ENCODE measurements at places on chromosomes 7 and 10.

GRCh38 chr7:133135451-133135850 is 53.6 kb upstream of the CHCHD3 start:
- no peak for DNase-seq

GRCh38 chr10:124865676-124866075 is 64.1 kb downstream of the ABRAXAS2 start:
- DNase-seq = no peak

- no peak for DNase-seq
Observed at GRCh38 chr7:83794829-83795228, 145.9 kb upstream of the SEMA3E start.

DNA sequence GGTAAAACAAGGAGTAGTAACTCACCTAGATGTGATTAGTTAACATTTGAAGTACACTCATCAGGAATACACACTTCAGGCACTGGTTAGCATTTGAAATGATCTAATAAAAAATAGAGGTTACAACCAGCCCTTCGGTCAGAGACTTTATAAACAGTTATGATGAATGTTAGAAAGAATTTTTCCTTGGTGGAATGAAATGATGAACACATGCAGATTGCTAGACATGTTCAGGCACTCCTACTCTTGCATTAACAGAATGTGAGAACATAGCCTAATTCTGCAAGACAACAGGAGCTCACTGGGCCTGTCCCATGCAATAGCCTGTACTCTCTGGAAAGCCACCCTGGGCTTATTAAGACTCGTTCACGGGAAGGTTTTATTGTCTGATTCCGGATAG is 47.3 kb upstream of the TECTB start:
- DNase-seq = no peak

- no peak for DNase-seq
Observed at GRCh38 chr7:66321283-66321682, 116.1 kb downstream of the TPST1 start.

DNA sequence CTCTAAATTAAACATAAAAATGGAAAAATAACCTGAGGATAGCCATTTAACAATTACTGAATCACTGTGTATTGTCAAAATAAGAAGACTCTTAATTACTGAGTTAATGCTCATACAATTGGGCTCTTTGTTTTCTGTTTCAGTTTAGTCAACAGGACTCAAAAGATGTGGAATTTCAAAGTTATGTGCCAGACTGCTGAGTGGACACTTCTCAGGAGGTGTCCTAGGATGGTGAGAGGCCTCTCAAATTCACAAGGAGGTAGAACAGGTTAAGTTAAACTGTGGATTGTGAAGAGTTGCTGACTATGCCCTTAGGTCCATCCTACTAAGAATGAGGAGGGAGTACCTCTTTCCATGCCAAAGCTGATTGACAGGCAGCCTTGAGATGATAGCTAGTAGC is 157.7 kb upstream of the CHRM2 start:
- no peak for DNase-seq

- no peak for DNase-seq
Observed at GRCh38 chr10:94428766-94429707, 26.7 kb downstream of the TBC1D12 start.

DNA sequence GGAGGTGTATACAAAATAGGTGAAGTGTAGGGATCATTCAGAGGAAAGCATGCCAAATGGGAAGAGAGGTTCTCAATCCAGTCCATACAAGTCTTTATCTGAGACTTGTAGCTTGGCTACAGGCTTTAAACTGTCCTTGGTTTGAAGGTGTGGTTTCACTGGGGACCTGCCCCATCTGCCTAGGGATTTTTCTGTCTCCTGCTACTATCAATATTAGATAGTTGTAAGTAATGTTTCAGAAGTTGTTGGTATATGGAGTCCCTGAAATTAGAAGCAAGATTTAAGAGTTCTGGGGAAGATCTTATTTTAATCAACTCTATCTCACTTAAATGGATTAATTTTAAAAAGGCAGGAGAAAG is 100.9 kb downstream of the ANKRD7 start:
- DNase-seq = no peak

DNA sequence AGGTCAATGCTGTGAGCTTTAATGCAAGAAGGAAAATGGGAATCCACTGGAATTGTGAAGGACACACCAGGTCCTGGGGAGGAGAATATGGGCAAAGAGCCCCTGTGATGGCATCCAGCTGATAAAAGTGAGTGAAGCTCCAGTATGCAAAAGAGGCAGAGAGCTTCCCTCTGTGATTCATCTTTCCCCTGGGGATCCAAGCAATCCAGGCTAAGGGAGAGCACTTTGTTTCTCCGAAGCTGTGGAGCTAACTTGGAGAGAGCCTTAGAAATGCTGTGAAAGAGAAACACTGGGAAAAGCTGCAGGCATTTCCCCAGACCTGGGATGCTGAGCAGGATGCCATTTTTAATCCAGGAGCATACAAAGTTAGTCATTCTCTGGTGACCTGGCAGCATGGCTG is 489.5 kb downstream of the SH2D4B start:
- no peak for DNase-seq

Data from esophagus squamous epithelium (tissue), 5 donors.